ENCODE measurements at places on chromosomes 2 and 18. TPM values are rescaled to one million over a fixed set of nuclear protein-coding genes. Genes with fewer than 3 reads are reported as not detected.

DNA sequence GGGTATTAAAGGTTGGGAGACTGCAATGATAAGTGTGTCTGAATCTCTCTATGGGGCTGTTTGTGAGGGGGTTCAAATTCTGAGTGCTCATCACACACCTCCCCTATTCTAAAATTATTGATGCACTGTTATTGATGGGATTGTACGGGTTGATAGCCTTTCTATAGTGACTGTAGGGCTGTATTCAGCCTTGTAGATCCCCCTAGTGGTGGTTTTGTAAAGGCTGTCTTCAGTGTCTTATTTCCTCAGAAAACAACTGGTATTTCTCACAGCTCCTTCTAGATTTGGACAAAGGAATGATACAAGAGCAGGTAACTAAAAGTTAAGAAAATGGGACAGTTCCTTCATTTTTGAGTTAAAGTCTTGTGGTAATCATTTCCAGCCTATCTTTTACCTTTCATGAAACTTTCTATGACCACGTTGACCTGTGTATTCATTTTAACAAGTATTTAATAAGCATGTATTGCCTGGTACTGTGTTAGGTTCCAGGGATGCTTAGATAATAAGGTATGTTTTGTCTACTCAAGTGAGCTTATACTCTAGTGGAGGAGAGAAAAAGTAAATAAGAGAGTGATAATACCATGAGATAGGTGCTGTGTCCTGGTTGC is 21.2 kb downstream of the SMAD4 start:
- peak; percentile 25 for DNase-seq

DNA sequence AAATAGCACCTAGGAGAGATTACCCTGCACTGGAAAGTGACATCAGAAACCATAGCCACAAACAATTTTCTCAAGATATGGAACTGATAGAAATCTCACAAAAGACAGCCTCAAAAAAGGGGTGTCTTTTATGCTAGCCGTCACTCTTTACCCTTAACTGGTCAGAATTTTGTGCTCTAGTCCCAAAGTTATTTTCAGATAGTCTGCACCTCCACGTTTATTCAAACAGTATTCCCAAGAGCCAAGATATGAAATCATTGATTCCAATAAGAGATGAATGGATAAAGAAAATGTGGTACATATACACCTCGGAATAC is 23.5 kb upstream of the PMAIP1 start:
- DNase-seq = no peak

- no peak for DNase-seq
Measured at GRCh38 chr2:230012267-230012884, 56.3 kb downstream of the SLC16A14 start.

DNA sequence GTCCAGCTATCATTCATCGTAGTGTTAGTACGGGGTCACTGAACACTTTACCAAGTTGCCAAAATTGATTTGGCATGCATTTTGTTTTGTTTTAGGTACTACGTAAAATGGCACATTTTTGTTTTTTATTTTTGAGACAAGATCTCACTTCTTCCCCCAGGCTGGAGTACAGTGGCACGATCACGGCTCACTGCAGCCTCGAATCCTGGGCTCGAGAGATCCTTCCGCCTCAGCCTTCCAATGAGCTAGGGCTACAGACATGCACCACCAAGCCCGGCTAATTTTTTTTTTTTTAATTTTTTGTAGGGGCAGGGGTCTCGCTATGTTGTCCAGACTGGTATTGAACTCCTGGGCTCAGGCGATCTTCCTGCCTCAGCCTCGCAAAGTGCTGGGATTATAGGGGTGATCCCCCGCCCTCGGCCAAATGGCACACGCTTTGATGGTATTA is 786 bp downstream of the TAF1B start:
- no peak for DNase-seq

DNA sequence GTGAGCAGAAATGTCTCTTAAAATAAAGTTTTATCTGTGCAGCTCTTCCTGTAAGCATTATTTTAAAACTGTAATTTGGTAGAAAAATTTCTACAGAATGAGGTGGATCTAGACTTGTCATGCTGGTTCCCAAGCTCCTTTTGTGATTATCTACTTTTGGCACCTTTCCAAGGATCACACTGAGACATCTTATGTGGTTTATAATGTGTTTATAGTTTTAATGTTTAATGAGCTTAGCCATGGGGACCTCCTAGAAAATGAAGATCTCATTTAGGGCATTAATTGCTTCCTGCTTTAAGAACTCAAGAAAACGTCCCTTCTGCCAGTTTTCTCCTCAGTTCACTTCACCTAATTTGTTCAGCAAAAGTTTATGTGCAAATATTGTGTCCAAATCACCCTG is 468.4 kb downstream of the SUCLG1 start:
- no peak for DNase-seq

DNA sequence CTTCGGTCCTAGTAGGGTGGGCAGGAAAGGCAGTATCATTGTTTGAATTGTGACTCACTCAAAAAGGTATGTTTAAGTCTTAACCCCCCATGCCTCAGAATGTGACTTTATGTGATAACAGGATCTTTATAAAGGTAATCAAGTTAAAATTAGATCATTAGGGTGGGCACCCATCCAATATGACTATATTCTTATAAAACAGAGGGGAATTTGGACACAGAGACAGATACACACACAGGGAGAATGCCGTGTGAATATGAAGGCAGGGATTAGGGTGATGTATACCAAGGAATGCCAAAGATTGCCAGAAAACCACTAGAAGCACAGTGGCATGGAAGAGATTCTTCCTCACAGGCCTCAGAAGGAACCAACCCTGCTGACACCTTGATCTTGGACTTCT is 281.8 kb downstream of the CLIP4 start:
- DNase-seq = no peak

DNA sequence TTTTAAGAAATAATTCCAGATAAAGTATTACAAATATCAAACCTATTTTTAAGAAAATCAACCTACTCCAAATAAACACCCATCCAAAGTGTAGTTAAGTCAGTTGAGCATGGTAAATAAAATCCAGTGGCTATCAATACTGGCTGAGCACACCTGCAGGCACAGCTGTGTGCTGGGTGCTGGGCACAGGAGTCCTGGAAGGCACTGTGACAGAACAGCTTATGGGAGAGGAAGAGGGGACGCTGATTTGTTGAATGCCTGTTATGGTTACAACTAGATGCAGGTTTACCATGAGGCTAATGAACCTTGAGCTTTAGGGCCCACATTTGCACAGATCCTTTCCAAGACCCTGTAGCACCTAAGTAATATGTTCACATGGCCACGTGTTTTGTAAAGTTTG is 202.7 kb downstream of the MTX2 start:
- DNase-seq = no peak

- no peak for DNase-seq
Measured at GRCh38 chr2:78749638-78750037, 275.9 kb upstream of the REG3G start.

- DNase-seq = peak; percentile 49
Measured at GRCh38 chr2:229715895-229716507, 1.6 kb upstream of the DNER start.

DNA sequence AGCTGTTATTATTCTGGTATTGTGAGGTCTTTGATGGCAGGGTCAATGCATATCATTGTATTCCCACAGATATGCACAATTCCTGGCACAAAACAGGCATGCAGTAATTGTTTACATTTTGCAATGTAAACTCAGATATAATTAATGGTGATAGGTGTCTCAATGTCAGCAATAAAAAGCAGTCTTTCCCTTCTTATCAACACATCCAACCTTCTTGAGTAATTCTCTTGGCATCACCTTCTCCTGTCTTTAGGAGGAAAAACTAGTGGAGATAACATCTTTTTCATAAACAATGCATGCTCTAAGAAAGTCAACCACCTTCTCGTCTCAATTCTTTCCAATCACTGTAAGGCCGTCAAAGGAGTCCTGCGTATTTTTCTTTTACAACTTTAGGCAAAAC is 313.3 kb upstream of the GULP1 start:
- DNase-seq = no peak

GRCh38 chr2:176595986-176596385 is 326.7 kb downstream of the MTX2 start:
- peak; percentile 7 for DNase-seq

DNA sequence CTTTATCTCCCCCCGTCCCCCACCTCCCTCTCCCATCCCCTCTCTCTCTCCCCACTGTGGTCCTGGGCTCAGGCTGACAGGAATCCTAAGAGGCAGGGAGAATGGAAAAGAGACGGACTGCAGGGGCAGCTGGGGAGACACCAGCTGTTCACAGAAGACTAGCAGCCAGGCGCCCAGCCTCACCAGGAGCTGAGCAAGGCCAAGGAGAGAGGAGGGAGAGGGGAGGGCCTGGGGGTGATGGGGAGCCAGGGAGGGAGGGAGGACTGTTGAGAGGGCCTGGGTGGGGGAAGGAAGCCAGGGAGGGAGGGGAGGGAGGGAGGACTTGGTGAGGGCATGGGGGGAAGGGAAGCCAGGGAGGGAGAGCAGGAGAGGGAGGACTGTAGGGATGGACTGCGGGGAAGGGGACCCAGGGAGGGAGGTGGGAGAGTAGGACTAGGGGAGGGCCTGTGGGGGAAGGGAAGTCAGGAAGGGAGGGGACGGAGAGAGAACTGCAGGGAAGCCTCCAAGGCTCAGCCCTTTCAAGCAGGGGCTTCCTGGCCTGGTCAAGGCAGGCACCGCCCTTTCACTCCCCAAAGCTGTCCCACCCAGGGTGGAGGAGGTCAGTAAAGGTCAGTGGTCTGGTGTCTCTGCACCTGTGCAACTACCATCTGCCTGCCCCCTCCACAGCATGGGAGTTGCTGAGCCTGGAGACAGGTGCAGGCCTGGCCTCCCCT is 517.7 kb upstream of the MYT1L start:
- DNase-seq = no peak

- DNase-seq = no peak
Measured at GRCh38 chr2:59575191-59575590, 978.3 kb downstream of the BCL11A start.

- no peak for DNase-seq
Measured at GRCh38 chr2:208657468-208657867, 250.9 kb downstream of the PTH2R start.

CETN1 gene
- total RNA-seq = not detected

VIL1 gene
- not detected for total RNA-seq

TANC1 gene
- total RNA-seq = 14.6 TPM

POU3F3 gene
- 2.6 TPM for total RNA-seq

SH3RF3 gene
- 0.45 TPM for total RNA-seq

HOXD9 gene
- total RNA-seq = 2.1 TPM

SPHKAP gene
- not detected for total RNA-seq

SCN1A gene
- not detected for total RNA-seq

PFN4 gene
- total RNA-seq = 0.72 TPM

ZBTB7C gene
- 1.1 TPM for total RNA-seq

RAMP1 gene
- not detected for total RNA-seq

SPRED2 gene
- 8.6 TPM for total RNA-seq

HOXD4 gene
- total RNA-seq = not detected
